ENCODE measurements at places on chromosomes 3 and 15. TPM values are rescaled to one million over a fixed set of nuclear protein-coding genes. Genes with fewer than 3 reads are reported as not detected.

The FRMD5 gene
- 69.1 TPM for total RNA-seq

The PLIN1 gene
- total RNA-seq: 3.9 TPM

The TEX55 gene
- not detected for total RNA-seq

The FBN1 gene
- 32.1 TPM for total RNA-seq

The HTD2 gene
- total RNA-seq: 12.9 TPM

The TRH gene
- not detected for total RNA-seq

The SPATA12 gene
- total RNA-seq: not detected

The VGLL4 gene
- 40.7 TPM for total RNA-seq

The MUC20 gene
- 6.5 TPM for total RNA-seq

The KNG1 gene
- not detected for total RNA-seq

The UPK1B gene
- total RNA-seq: not detected

The BRK1 gene
- total RNA-seq: 82.6 TPM

The SLC12A6 gene
- 18.2 TPM for total RNA-seq

The ITGA11 gene
- total RNA-seq: 9.3 TPM

The SEMA3B gene
- 26.5 TPM for total RNA-seq

The GHSR gene
- not detected for total RNA-seq

The MB21D2 gene
- total RNA-seq: 3.2 TPM

The PSTPIP1 gene
- total RNA-seq: 2.7 TPM

The SNX22 gene
- total RNA-seq: 1.5 TPM

The AP4E1 gene
- 9.9 TPM for total RNA-seq

The RPN1 gene
- 84.9 TPM for total RNA-seq

The ATR gene
- total RNA-seq: 12.1 TPM

The SETMAR gene
- 15.8 TPM for total RNA-seq

The RAB6B gene
- total RNA-seq: 42.4 TPM

The IDH2 gene
- total RNA-seq: 455 TPM

The PLCH1 gene
- total RNA-seq: 0.16 TPM

The CPLX3 gene
- 0.67 TPM for total RNA-seq

Data from cardiac septum (tissue), 1 donor.